ENCODE measurements at places on chromosomes 7 and 10. TPM values are rescaled to one million over a fixed set of nuclear protein-coding genes. Genes with fewer than 3 reads are reported as not detected.

GRCh38 chr10:102452672-102453340 is 1.5 kb upstream of the C10orf95 start:
- no peak for DNase-seq

DNA sequence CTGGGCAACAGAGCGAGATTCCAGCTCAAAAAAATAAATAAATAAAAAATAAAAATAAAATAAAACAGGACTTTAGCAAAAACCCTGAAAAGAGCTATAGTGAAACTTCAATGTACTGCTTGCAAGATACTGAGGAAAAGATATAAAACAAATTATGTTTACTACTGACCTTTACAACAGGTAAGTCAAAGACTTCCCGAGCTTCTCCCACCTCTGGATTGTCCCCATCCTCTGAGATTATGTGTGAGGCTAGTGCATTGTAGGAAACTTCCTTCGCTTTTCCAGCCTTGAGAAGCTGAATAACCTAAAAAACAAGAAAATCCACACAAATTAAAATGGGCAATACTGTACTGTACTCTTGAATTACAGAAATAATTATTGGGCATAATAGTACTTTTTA is 4.4 kb downstream of the PAXIP1 start:
- no peak for DNase-seq

DNA sequence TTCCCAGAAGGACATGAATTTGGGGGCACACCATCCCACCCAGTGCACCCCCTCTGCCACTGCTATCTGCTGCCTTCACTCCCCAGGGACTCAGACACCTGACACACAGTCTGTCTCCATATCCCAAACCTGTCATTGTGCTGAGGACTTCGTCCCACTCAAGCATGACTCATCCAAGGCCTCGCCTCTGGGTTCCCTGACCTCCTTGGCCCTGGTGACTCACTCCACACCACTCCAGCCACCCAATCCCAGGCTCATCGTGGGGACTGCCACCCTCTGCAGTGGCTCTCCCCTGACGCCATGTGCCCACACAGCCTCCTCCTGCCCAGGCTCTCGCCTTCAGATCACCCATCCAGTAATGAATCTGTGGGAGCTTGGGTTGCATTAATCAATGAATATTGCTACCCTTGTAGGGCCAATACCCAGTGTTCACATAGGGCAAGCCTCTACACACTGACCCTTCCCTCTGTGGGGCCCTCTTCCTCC is 6.6 kb upstream of the INSIG1 start:
- no peak for DNase-seq

GRCh38 chr7:151035026-151035717 is 6.9 kb downstream of the ABCB8 start:
- no peak for DNase-seq

GRCh38 chr7:108094346-108094745 is 35.8 kb downstream of the LAMB4 start:
- DNase-seq: no peak

DNA sequence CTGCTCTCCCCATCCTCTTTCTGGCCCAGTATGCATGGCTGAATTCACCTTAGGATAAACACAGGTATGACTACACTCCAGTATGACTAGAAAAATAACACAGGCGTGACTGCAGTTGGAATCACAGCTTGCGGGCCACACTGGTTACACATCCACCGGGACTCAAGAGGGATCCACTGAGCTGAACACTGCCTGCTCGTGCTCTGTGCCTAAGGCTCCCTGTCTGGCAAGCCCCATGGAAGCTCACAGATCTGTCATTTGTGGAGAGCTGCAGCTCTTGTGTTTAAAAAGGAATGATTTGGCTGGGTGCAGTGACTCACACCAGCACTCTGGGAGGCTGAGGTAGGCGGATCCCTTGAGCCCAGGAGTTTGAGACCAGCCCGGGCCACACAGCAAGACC is 26.8 kb downstream of the VOPP1 start:
- DNase-seq: no peak

DNA sequence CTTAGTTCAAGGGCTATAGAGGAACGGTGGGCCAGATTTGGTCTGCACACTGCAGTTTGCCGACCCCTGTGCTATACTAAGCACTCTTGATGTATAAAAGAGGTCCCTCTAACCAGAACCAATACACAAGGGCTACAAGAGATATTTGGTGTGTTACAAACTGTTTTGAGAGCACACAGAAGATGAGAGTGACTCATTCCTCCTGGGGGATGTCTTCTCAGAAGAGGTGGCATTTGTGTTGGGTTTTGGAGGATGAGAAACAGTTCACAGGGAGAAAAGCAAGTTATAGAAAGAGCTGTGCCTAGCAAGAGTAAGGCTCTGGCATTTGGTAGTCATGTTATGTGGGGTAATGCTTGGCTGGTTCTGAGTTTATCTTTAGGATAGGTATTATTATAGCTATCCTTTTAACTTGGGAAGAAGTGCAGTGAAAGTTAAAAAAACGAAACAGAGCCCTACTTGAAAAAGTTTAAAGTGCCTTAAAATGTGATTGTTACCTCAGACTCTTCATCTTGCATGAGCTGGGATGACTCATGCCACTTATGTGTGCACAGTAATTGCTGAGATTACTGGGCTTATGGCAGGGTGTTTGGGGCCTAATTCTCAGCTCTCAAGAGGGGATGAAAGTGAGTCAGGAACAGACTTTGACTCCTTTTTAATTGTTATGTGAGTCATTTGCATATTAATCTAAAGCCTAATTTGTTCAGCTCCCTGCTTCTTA is 160.4 kb downstream of the KIF20B start:
- no peak for DNase-seq

DNA sequence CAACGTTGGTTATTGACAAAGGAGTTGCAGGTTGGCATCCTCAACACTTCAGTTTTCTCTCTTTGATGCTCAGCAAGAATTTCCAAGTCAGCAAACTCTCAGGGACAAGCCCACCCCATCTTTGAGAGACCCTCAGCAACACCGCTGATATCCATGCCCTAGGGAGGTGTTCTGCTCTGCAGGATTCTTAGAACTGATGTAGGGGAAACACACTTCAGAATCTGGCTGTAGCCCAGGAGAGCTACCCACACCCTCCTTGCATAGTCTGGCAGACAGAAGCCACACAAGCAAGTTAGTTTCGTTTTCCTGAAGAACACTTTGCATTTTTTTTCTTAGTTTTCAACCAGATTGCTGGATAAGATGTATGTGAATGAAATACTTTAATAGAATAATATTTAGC is 822 bp downstream of the SAMD9L start:
- no peak for DNase-seq

DNA sequence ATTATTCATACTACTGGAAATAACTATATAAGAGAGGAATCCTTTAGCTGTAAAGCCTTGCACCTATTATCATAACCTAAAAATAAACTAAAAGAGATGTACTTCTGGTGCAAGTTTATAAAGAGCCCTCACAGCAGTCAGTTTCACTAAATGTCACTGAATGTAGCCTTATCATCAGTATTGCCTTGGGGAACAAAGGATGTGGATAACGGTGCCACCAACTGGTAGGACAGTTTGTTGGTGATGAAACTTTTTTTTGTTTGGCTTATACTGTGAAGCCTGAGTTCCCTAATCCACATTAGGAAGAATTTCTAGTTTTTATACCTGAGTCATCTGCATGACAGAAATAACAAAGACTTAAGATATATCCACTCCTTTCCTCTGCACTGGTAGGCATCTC is 117.9 kb upstream of the COL1A2 start:
- DNase-seq: no peak

GRCh38 chr7:50268223-50268622 is 36.3 kb upstream of the IKZF1 start:
- DNase-seq: no peak

GRCh38 chr10:75269605-75270004 is 33.8 kb upstream of the COMTD1 start:
- no peak for DNase-seq

DNA sequence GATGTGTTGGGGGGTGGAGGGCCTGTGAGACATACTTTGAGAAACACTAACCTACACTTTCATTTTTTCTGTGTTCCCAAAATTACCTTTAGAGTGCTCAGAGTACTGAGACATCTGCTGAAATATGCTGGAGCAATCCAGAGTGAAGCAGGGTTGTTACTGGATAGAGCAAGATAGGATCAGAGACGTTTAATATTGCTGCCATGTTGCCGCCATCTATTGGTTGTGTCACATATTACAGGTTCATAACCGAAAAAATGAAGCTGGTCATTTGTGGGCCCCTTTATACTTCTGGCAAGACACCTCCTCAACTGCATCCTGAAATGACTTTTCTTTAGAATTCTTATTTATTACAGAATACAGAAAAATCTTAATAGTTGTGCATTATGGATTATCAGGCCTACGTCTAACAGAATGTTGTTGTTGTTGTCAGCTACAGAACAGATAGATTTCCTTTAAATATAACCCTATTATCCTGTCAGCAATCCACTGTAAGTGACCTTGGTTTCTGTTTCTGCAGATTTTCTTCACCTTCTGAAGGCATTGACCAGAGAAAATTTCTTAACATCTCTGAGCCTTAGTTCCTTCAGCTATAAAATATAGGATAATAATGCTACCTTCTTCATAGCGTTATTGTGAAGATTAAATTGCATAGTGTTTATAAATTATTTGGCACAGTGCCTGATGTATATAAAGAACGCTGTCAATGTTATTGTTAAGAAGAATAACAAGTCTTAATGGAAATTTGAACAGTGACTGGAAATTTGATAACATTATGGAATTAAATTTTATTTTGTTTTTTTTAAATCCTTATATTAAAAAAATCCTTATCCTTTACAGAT is 16.2 kb upstream of the DLD start:
- DNase-seq: peak; percentile 14

DNA sequence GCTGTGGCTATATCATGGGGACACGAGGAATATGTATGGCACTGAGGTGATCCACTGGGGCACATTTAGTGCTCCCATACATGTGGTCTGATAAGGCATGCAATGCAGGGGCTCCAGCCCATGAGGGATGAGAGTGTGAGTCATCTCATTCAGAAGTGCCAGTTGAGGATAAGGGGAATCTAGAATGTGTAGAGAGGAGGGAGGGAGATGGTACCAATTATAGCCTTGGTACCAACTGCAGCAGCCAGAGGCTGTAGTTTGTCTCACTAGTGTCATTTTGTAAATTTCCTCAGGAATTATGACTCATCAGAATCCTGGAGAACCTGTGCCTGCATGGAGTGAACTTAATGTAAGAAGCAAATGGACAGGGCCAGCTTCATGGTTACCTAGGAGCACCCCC is 46.2 kb downstream of the LAMB4 start:
- DNase-seq: no peak

DNA sequence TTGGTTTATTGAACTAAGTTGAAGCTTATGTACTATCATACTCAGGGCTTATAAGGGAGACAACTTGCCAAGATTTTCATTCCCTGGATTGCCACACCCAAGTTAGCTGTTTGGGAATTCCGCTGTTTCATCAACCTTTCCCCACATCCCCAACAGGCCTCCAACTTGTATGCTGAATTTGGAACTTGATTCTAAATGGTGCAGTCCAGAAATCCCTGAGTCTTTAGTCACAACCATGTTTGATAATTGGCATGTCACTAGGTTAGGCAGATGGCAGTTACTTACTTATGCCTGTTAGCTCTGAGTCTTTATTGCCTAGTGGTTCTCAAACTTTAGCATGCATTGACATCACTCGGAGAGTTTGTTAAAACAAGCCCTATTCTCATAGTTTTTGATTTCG is 135.4 kb upstream of the PRPS1L1 start:
- no peak for DNase-seq

DNA sequence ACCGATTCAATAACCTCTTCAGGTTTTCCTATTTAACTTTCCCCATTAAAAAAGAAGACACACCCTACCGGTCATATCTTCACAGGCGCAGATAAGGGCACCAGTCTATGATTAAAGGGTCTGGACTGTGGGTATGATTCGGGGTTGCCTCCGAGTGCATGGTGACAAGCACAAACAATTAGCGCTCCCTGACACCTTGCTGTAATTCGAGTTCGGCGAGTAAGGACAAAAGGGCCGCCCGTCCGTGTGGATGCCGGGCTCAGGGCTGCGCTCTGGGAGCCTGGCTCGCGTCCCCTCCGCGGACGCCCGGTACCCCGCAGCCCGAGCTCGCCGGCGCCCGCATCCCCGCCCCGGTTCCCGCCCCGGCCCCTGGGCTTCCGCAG is 111.9 kb upstream of the RHEB start:
- DNase-seq: no peak

DNA sequence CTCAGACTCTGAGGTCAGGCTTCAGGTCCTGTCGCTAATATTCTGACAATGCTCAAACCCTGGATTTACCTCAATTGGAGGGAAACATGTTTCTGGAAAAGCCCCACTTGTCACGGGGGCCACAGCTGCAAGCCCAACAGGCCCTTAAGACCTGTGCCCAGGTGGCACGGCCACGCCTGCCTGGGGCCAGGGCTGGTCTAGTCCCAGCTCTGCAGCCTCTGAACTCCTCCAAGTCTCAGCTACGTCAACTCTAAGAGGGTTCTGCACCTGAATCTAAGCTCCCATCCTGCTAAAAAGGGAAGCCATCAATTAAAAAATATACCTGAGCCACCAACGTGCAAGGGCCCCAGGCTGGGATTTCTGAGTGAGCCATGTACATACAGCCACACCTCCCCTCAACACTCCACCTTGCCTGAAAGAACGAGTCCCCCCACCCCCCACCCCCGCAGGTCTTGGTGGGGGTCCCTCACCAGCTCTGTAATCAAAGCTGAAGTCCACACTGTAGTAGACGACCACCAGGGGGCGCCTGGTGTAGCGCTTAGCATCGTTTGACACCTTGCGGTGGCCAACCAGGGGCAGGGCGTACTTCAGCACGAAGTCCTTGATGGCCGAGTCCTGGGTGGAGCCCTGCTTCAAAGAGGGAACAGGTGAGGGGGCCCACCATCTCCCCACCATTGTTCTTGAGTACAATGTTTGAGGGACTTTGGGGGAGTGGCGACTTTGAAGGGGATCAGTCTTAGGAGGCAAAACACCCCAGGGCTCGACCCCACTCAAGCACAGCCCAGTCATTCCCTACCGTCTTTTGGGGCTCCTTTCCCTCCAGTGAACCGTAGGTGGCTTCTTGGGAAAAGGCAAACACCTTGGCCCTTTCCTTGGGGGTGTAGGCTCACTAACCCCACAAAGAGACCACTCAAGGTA is 22.6 kb downstream of the PDIA4 start:
- no peak for DNase-seq

DNA sequence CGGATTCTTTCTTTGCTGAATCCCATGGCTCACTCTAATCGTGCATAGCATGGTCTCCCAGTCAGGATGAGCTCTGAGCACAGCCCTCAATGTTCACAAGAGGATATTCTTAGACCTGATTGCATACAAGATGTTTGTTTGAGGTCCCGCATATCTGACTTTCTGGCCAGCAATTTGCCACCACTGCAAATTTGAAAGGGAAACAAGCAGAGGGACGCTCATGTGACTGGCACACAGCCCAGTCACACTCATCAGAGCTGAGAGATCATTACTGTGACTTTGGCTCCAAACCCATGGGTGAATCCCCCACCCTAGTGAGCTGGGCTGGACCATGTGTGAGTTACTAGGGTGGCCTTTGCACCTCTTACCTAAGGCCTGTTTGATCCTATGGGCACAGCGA is 9.9 kb downstream of the TAS2R41 start:
- DNase-seq: no peak

GRCh38 chr10:4195213-4195612 is 410.2 kb upstream of the KLF6 start:
- no peak for DNase-seq

- no peak for DNase-seq
These were observed 103.6 kb downstream of the LYZL1 start for GRCh38 chr10:29392376-29393021.

GRCh38 chr7:68725843-68726785 is 872.2 kb upstream of the AUTS2 start:
- no peak for DNase-seq

Gene CUZD1
- 2.0 TPM for polyA plus RNA-seq

Gene LIPM
- not detected for polyA plus RNA-seq

Gene NEUROG3
- polyA plus RNA-seq: not detected

Gene SSC4D
- 3.9 TPM for polyA plus RNA-seq

Gene MXI1
- 54.1 TPM for polyA plus RNA-seq

Gene POLR2J2
- polyA plus RNA-seq: 2.6 TPM

Gene ELFN1
- 17.3 TPM for polyA plus RNA-seq

Data from left renal pelvis (tissue), 4 donors.